ENCODE measurements at places on chromosomes 7 and 10. TPM values are rescaled to one million over a fixed set of nuclear protein-coding genes. Genes with fewer than 3 reads are reported as not detected.

Gene CCL26
- total RNA-seq: not detected

Gene CPA2
- not detected for total RNA-seq

Gene CLDN4
- total RNA-seq: 3.2 TPM

Gene WEE2
- total RNA-seq: not detected

Gene ELFN1
- total RNA-seq: not detected

Gene DEPP1
- 11.5 TPM for total RNA-seq

Gene TMEM130
- 1.9 TPM for total RNA-seq

Gene SYCE1
- total RNA-seq: not detected

Gene SPDYE3
- total RNA-seq: not detected

Gene UTF1
- total RNA-seq: not detected

Gene HSPA14
- total RNA-seq: 12.4 TPM

Gene MRPS33
- 29.1 TPM for total RNA-seq
